ENCODE measurements at places on chromosomes 2 and 18. TPM values are rescaled to one million over a fixed set of nuclear protein-coding genes. Genes with fewer than 3 reads are reported as not detected.

- DNase-seq, result no peak
Observed at GRCh38 chr2:218406949-218407618, 7.4 kb downstream of the CTDSP1 start.

DNA sequence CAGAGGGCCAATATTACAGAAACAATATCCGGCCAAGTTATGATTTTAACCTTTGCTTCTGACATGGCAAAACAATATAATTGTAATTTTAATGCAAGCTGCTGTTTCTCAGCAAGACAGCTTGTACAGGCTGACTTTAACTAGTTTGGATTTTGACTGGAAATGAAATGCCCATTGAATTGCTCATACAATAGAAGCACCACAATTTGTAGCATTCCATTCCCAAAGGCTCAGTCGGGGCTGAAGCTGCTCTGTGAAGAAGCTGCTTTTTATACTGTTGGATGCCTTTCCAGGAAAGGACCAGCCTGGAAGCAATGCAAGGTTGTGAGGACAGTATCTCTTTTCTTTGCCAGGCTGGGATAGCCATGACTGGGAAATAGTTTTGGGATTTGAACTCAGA, 677.0 kb upstream of the FANCL start:
- no peak for DNase-seq

DNA sequence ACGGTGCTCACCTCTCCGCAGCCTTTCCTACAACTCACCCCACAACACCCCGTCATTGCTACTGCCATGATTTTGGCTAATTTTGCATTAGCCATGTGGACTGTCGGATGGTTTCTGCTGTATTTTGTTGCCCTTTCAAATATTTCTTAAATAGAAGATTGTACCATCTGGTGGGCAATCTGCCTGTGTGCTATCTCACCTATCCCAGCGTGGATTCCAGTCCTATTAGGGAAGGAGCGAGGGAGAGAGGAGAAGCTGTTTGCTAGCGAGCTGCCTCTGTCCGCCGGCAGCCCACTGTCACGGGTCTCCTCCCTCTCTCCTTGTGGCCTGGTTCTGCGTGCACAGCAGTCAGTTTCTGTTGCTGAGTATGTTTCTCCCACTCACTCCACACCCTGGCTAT, 336.2 kb downstream of the TXNL1 start:
- DNase-seq, result no peak

- DNase-seq, result no peak
Observed at GRCh38 chr2:66874411-66874810, 439.5 kb downstream of the MEIS1 start.

DNA sequence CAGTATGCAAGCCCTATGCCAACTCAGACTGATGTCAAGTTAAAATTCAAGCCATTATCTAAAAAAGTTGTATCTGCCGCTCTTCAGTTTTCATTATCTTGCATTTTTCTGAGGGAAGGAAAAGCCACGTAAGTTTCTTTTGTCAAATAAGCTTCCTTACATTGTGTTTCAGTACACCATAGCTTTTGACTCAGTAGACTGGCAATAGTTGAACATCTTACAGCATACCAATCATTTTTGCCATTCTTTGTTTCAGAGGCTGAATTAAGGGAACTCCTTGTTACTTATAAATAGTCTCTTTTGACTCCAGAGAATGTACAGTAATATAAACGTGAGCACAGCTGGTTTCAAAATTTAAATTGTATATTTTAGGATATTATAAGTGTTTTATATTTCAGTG, 120.6 kb downstream of the EHBP1 start:
- no peak for DNase-seq

- DNase-seq, result no peak
Observed at GRCh38 chr2:11097854-11098387, 57.3 kb upstream of the SLC66A3 start.

DNA sequence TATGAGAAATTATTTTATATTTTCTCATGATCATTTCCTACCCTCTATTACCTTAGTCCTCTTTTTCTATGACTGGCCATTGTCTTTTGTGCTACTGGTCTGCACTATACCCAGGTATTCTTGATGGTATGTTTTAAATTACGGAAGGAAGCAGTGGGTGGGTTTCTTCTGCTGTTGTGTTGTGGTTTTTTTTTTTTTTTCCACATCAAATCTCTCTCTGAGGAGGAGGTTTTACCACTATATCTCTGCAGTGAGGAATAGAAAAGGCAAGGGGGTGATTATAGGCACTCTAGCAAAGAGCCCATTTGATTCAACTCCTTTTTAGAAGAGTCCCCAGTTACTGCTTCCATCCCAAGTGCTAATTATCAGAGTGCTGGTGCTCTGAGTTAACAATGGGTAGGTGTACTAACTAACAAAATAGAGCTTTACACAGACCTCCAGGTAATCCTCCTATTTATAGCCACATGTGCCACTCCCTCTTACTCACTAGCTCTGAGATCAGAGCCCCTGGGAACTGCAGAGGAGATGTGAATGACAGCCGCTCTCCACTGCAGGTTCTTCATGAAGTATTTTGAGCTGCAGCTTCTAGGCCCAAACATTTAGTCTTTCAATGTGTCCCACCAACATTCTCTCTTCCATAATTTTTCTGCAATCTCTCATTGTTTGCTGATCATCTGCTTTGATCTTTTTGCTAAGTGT, 301.6 kb upstream of the GULP1 start:
- DNase-seq, result no peak

GRCh38 chr2:233434666-233435330, 80.5 kb downstream of the DGKD start:
- peak; percentile 70 for DNase-seq

- DNase-seq, result no peak
Observed at GRCh38 chr2:37005118-37005868, 39.0 kb upstream of the STRN start.

- peak; percentile 69 for DNase-seq
Observed at GRCh38 chr2:219285894-219286425, 6.8 kb downstream of the DNAJB2 start.

- peak; percentile 60 for DNase-seq
Observed at GRCh38 chr2:237498341-237498740, 11.3 kb downstream of the MLPH start.

GRCh38 chr2:178998539-178998938, 51.4 kb downstream of the CCDC141 start:
- DNase-seq, result no peak

The ITPRIPL1 gene
- 0.83 TPM for total RNA-seq

The SLC20A1 gene
- 26.1 TPM for total RNA-seq

The STK16 gene
- total RNA-seq, result 16.3 TPM

The EML6 gene
- total RNA-seq, result 0.83 TPM

The TRIM43 gene
- not detected for total RNA-seq

The GCG gene
- not detected for total RNA-seq

The SOWAHC gene
- total RNA-seq, result 2.4 TPM
